ENCODE measurements at places on chromosomes 5 and 9.

DNA sequence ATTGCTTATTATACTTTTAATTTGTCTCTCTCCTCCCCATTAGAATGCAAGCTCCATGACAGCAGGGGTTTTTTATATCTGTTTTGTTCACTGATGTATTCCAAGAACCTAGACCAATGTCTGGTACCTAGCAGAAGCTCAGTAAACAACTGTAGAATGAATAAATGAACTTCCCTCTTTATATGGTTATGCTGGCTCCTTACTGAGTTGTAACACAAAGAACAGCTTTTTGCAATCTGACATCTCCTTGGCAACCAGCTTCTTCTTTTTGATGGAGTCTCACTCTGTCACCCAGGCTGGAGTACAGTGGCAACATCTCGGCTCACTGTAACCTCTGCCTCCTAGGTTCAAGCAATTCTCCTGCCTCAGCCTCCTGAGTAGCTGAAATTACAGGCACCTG, 13.6 kb downstream of the TRMO start:
- no peak for DNase-seq

DNA sequence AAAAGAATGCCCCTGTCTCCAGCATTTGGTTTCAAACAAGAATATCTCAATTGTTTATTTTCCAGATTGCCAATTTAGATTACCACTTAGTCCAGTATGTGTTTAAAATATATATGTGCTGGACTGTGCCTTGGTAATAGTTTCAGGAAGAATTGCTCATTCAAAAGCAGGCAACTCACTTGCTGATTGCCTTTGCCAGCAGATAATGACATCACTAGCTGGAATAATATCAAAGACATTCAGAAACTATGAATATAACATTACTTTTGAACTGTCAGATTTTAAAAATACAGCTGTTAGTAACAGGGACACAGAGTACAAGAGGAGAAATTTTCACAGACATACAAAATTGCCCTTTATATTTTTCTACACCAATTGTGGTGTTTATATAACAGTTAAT, 96.0 kb upstream of the ITGA2 start:
- no peak for DNase-seq

DNA sequence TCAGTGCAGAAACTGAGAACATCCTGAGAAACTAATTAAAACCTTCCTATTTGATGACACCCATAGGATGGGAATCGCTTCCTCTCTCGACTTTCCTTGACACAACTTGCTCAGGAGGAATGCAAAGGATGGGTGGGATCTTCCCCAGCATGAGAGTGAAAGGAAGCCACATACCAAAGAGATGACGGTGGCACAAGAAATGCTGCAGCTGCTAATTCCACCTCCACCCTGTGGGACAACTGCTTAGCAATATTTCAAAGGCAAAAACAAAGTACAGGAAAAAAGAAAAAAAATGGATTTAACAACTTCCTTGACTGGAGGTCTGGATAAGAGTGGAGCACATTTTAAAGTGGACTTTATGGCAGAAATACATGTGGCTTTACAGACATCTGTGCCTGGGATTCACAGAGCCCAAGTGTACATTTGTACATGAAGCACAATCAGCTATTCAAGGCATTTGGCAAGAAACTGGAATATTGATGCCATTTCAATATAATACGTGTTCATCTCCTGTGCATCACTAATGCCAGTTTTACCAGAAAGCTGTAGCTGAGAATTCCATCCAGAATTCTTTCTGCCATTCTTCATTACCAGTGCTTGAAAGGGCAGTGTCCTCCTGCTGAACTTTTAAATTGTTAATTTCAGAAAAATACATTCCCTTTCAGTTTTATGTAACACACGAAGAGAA, 359.2 kb upstream of the ACTBL2 start:
- no peak for DNase-seq

DNA sequence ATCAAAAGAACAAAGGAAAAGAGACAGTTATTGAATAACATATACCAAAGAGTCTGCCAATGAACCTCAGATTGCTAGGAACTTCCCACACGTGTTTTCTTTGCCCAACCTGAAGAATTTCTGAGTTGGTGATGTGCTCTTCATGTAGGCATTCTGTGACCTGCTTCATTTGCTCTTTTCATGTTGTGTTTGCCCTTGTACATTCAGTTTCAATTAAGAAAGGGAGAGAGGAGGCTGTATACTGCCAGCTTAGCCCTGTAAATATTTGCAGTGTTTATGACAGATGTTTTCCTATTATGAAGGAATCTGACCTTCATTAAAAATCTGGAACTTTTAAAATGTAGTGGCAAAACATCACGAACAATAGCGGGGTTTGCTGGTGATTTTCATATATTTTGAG, 168.5 kb downstream of the GAS1 start:
- DNase-seq: no peak

DNA sequence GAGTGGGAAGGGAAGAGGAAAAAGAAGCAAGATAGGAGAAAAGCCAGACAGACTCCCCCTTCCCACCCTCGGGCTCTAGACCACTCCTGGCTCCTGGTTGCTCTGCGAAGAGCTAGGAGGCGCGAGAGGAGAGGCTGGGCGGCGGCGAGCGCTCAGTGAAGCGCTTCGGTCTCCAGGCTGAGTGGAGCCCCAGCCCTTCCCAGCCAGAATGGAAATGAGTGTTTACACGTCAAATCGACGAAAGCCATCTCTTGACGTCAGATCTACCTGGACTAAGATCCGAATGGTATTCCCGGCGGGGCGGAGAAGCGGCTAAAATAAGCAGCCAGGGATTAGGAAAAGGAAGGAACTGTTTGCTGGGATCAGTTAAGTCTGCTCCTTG, at the start of gene PCSK1:
Gene PCSK1 (minus strand): TSS at position 183 of the 382 bp plus-strand sequence. CDS start 206 bp downstream, outside the sequence.
- DNase-seq: no peak

DNA sequence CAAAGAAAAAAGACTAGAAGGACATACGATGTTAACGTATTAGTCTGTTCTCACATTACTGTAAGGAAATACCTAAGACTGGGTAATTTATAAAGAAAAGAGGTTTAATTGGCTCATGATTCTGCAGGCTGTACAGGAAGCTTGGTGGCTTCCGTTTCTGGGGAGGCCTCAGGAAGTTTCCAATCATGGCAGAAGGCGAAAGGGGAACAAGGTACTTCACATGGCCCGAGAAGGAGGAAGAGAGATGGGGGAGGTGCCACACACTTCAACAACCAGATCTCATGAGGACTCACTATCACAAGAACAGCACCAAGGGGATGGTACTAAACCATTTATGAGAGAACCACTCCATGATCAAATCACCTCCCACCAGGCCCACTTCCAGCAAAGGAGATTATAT, 110.1 kb downstream of the CARTPT start:
- no peak for DNase-seq

DNA sequence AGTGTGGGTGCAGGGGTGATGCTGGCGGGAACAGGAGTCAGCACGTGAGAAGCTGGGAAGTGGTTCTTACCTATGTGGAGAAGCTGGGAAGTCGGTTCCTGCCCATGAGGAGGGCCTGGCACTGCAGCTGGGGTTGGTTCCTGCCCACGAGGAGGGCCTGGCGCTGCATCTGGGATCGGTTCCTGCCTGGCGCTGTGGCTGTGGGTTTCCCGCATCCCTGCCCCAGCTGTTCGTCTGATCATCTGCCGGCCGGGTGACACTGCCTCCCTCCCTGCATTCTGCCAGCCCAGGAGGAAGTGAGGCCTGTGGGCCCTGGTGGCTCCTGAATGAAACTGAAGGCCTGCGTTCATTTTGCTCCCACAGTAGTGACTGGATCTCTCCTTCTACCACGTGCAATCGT, 5.1 kb downstream of the OBP2A start:
- no peak for DNase-seq

GRCh38 chr9:85430659-85431338, 311.0 kb downstream of the AGTPBP1 start:
- no peak for DNase-seq

GRCh38 chr5:143582869-143583268, 179.4 kb upstream of the NR3C1 start:
- DNase-seq: no peak

GRCh38 chr9:16595227-16595626, 275.2 kb downstream of the BNC2 start:
- DNase-seq: no peak

GRCh38 chr9:16138561-16139491, 586.0 kb downstream of the CCDC171 start:
- DNase-seq: no peak

DNA sequence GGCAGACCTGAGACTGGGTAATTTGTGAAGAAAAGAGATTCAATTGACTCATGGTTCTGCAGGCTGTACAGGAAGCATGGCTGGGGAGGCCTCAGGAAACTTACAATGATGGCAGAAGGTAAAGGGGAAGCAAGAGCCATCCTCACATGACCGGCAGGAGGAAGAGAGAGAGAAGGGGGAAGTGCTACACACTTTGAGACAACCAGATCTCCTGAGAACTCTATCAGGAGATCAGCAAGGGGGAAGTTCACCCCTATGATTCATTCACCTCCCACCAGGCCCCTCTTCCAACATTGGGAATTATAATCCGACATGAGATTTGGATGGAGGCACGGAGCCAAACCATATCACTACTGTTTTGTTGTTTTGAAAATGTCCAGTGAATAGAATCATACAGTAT, 110.2 kb downstream of the DAPK1 start:
- no peak for DNase-seq

DNA sequence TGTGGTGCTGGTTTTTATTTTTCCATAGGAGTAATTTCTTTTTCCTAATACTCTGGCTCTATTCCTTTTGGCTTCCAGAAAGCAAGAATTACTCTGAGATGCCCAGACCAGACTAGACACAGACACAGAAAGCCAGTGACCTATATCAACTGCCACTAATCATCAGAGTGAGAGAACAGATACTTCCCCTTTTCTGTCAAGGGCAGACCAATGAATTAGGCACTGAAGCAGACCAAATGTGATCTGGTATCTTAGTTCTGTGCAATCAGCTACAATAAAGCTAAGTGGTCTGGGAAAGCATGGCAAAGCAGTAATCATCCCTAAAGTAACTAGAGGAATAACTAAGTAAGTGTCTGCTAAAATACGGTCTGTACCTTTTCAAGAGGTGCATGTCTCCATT, 239.1 kb downstream of the ELAVL2 start:
- DNase-seq: no peak

GRCh38 chr5:172115541-172115982, 72.5 kb downstream of the STK10 start:
- no peak for DNase-seq

- DNase-seq: no peak
These were observed 129.3 kb downstream of the MRPL36 start for GRCh38 chr5:1670351-1670750.

DNA sequence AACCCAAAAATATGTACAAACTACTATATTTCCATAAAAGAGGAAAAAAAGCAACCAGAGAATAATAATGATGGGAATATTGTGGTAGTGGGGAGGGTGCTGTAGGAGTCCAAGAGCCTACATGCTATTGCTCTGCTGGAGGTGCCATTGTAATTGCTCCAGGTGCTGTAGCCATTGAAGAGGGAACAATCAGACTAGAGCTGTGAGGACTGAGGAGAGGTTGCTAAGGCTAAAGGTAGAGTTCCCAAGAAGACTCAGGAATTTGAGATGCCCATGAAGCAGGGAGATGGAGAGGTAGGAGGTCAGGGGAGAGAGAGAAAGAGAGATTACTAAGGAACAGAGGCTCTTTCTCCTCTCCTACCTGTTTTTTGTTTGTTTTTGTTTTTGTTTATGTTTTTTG, 394.0 kb downstream of the DMRTA1 start:
- DNase-seq: no peak

GRCh38 chr5:93249651-93250289, 331.2 kb downstream of the NR2F1-AS1 start:
- DNase-seq: no peak

DNA sequence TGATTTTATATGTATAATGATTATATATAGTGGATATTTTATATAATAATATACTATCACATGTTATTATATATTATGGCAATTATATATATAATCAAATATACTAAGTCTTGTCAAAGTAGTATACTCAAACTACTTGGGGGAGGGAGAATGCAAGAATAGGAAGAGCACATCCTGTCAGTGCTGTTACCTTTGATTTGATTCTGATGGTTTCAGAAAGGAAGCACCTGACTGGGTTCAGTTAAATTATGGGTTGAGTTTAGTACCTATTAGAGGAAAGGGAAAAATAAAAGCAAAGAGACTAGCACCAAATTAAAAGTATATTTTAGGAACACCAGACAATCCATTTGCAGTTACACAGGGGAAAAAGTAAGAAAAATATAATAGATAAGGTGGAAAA, 107.6 kb downstream of the GRIA1 start:
- DNase-seq: no peak

- peak; percentile 72 for DNase-seq
These were observed 31.2 kb downstream of the SEMA4D start for GRCh38 chr9:89466451-89467277.

- no peak for DNase-seq
These were observed 48.4 kb downstream of the NDFIP1 start for GRCh38 chr5:142156839-142157463.

- no peak for DNase-seq
These were observed 350.9 kb downstream of the GLIS3 start for GRCh38 chr9:3948826-3949556.

DNA sequence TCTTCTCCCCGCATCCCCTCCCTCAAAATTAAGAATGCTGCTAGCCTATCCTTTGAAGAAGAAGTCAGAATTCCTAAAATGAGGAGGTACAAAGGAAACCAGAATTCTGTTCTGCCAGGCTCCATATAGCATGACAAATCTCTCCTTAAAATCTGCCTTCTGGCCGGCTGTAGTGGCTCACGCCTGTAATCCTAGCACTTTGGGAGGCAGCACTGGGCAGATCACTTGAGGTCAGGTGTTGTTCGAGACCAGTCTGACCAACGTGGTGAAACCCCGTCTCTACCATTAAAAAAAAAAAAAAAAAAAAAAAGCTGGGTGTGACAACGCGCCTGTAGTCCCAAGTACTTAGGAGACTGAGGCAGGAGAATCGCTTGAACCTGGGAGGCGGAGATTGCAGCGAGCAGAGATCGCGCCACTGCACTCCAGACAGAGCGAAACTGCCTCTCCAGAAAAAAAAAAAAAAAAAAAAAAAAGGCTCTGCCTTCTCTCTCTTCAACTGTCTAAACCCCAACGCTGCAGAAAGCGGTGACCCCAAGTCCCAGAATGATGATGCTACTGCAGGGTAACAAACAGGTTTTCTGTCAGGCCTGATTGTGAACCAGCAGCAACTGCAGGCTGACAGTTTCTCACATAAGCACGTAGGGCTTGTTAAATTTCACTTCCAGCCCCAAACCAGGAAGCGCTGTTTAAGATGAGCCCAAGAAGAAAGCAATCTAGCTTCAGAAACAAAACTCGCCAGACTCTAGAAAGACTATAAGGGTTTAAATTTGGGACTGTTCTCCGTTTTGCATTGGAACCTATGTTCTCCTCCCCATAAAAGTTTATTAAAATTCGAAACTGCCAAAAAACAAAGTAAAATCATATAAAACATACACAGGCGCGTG, 963 bp upstream of the CAST start:
- peak; percentile 33 for DNase-seq

Measured in stimulated activated CD4-positive, alpha-beta T cell treated with anti-CD3 and anti-CD28 coated beads, Interleukin-2, amount 100 ng/mL, for 24 hours (primary cell).